Aortic smooth muscle cell (primary cell): ENCODE measurements at places on chromosomes 12 and 14. TPM values are rescaled to one million over a fixed set of nuclear protein-coding genes. Genes with fewer than 3 reads are reported as not detected.

SERPINA6 gene
- 0.06 TPM in 1 of 2 replicates, not detected in the other for total RNA-seq

PLEKHD1 gene
- total RNA-seq = 0.06 TPM in 1 of 2 replicates, not detected in the other

MGP gene
- 115 and 281 TPM in 2 replicates for total RNA-seq

TXNDC16 gene
- total RNA-seq = 5.7 and 11.4 TPM in 2 replicates

OTX2 gene
- not detected in 2 replicates for total RNA-seq

NGB gene
- not detected in 2 replicates for total RNA-seq

GLT1D1 gene
- total RNA-seq = not detected in 2 replicates

PRIMA1 gene
- total RNA-seq = not detected in 2 replicates

KRT73 gene
- not detected in 2 replicates for total RNA-seq

NEDD8 gene
- 300 and 324 TPM in 2 replicates for total RNA-seq

TBX5 gene
- total RNA-seq = not detected in 2 replicates

RND1 gene
- 0.40 and 0.62 TPM in 2 replicates for total RNA-seq

KRT77 gene
- not detected in 2 replicates for total RNA-seq

GLT8D2 gene
- 51.8 and 82.5 TPM in 2 replicates for total RNA-seq

C12orf54 gene
- total RNA-seq = not detected in 2 replicates

SLC39A2 gene
- total RNA-seq = not detected in 2 replicates

BEGAIN gene
- total RNA-seq = 0.26 TPM in 1 of 2 replicates, not detected in the other

CFAP54 gene
- 2.8 and 3.4 TPM in 2 replicates for total RNA-seq

TDRD9 gene
- total RNA-seq = 0.26 and 1.6 TPM in 2 replicates

SLC17A8 gene
- not detected in 2 replicates for total RNA-seq
